ENCODE measurements at places on chromosomes 2 and 18.

GRCh38 chr2:127619203-127619590 lies 26.8 kb upstream of the GPR17 start:
- DNase-seq: no peak

DNA sequence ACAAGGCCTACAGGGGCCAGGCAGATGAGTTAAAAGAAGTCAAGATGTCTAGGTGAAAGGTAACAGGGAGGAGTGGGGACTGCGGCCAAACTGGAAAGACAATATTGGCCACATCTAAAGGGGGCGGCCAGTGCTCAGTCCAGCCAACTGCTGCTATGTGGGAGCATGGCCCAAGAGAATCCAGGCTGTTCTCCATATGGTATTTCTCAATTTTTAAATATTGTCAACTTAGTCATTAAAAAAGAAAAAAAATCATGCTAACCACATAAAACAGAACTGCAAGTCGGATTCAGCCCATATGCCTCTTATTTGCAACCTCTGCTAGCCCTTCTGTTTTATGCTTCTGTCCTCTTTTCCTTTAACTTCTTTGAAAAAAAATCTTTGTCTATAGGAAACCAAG lies 14.8 kb downstream of the TRABD2A start:
- no peak for DNase-seq

- DNase-seq: peak; percentile 69
Measured at GRCh38 chr2:168119515-168120141, 127.8 kb downstream of the STK39 start.

GRCh38 chr2:70504750-70505149 lies 48.9 kb downstream of the TGFA start:
- DNase-seq: no peak

GRCh38 chr2:11719230-11719977 lies 27.0 kb upstream of the LPIN1 start:
- DNase-seq: no peak

GRCh38 chr2:121159291-121160071 lies 125.5 kb downstream of the TFCP2L1 start:
- no peak for DNase-seq

DNA sequence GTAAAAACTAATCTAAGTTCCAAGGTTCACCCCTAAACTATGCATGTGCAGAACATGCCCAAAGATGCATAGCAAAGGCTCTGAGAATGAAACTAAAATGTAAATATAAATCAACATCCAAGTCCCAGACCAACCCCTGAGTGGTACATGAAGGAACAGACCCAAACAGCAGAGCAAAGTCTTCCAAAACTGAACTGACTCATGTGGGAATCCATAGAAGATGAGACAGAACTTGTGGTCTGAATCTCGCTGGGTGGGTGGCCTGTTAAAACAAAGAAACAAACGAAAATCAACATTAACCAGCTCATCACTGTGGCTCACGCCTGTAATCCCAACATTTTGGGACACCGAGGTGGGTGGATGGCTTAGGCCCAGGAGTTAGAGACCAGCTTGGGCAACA lies 29.5 kb upstream of the ATRAID start:
- no peak for DNase-seq

- no peak for DNase-seq
Measured at GRCh38 chr2:169480079-169480465, 778 bp downstream of the BBS5 start.

GRCh38 chr2:143533846-143534245 lies 404.6 kb downstream of the ARHGAP15 start:
- DNase-seq: no peak

- DNase-seq: no peak
Measured at GRCh38 chr2:67752969-67753368, 309.8 kb downstream of the C1D start.

- no peak for DNase-seq
Measured at GRCh38 chr2:179355881-179356280, 91.2 kb upstream of the SESTD1 start.

DNA sequence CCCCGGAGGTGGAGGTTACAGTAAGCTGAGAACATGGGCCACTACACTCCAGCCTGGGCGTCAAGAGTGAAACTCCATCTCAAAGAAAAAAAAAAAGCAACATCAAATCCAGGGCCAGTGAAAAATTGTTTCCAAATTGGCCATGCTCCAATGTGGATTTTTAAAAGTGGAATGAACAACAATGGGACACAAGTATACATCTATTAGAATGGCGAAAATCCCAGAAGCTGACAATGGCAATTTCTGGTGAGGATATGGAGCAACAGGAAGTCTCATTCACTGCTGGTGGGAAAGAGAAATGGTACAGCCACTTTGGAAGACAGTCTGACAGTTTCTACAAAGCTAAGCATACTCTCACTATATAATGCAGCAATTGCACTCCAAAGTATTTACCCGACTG lies 161.4 kb downstream of the UXS1 start:
- no peak for DNase-seq

DNA sequence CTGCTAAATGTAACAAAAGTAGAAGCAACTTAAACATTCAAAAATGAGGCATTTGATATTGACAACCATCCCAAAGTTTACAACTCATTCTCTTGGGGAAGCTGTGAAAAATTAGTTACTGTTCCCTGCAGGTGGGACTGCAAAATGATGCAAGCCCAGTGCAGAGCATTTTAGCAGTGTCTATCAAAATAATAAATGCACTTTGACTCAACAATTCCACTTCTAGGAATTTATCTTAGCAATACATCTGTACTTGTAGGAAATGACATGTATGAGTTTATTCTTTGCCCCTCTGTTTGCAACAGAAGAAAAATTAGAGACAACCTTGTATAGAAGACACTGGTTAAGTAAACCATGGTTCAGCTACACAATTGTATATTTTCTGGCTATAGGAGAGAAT lies 48.0 kb upstream of the TLK1 start:
- DNase-seq: no peak

- no peak for DNase-seq
Measured at GRCh38 chr18:73948497-73948896, 199.1 kb downstream of the FBXO15 start.

- no peak for DNase-seq
Measured at GRCh38 chr2:96108541-96109360, 7.6 kb downstream of the ADRA2B start.

DNA sequence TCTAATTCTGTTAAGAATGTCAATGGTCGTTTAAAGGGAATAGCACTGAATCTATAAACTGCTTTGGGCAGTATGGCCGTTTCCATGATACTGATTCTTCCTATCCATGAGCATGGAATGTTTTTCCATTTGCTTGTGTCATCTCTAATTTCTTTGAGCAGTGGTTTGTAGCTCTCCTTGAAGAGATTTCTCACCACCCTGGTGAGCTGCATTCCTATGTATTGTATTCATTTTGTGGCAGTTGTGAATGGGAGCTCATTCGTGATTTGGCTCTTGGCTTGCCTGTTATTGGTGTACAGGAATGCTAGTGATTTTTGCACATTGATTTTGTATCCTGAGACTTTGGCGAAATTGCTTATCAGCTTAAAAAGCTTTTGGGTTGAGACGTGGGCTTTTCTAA lies 38.3 kb upstream of the WDR75 start:
- DNase-seq: no peak
